Urothelium cell line (cell line): ENCODE measurements at places on chromosomes 12 and 14.

GRCh38 chr12:53338017-53338416 lies 1.9 kb upstream of the SP7 start:
- no peak for DNase-seq

DNA sequence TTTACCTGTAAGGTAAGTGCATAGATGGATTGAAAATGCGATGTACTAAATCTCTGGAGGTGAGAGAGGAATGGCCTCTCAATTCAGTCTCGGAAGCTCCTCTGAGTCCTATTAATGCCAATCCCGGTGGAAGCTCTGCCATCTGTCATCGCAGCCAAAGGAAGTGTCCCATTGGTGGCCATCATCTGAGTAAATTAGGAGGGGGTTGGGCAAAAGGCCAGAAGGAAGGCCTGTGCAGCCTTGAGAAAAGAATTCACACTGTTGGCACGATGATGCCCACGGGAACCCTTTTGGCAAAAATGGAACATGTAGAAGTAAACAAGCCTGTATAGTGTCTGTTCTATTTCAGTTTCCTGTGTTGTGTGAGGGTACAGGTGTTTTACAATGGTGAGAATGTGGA lies 494.8 kb downstream of the NELL2 start:
- DNase-seq = no peak

- DNase-seq = no peak
Measured at GRCh38 chr12:15863984-15864383, 18.2 kb upstream of the STRAP start.

GRCh38 chr12:78099806-78100205 lies 269.1 kb downstream of the NAV3 start:
- DNase-seq = no peak

DNA sequence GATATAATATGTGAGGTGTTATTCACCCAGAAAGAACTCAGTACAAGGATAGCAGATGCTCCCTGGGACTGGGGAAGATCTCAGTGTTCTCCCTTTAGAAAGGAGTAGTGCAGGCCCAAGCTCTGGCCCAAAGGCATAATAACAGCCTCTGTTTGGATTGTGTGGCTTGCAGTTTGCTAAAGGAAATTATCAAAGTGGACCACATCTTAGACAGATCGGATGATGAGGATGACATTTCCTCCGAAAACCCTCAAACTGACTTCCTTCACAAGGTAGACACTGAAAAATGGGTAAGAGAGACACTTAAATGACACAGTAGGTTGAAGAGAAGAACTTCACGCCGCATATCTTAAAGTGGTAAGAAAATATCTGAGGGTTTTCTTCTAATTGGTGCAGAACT lies 26.1 kb downstream of the SMCO2 start:
- DNase-seq = no peak

DNA sequence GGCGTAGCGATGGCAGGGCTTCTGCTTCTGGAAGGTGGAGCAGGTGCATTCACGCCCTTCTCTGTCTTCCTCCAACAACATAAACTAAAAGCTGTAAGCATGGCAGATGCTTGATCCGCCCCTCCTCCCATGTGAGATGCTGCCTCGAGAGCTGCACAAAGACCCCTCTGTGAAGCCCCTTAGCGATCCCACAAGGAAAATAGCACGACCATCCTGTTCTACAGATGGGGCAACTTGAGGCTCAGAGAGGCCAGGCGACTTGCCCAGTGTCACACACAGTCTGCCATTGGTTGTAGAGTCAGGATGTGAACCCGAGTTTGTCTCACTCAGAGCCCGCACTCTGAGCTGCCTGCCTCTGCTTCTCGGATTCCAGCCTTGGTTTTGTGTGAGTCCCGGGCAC lies 144.4 kb downstream of the SCARB1 start:
- DNase-seq = no peak

- no peak for DNase-seq
Measured at GRCh38 chr12:75481774-75482173, 1.2 kb downstream of the GLIPR1 start.

DNA sequence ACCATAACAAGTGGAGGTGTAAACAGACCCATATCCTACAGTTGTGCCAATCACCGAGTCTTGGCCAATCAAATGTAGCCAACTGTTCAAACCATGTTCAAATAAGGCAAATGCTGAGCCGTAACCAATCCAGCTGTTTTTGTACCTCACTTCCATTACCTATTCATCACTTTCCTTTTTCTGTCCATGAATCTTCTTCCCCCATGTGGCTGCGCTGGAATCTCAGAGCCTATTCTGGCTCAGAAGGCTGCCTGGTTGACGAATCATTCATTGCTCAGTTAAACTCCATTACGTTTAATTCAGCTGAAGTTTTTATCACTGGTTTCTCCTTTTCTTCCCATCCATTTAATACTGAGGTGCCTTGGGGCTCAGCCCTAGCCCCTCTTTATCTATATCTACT lies 71.1 kb downstream of the TBC1D30 start:
- DNase-seq = no peak

DNA sequence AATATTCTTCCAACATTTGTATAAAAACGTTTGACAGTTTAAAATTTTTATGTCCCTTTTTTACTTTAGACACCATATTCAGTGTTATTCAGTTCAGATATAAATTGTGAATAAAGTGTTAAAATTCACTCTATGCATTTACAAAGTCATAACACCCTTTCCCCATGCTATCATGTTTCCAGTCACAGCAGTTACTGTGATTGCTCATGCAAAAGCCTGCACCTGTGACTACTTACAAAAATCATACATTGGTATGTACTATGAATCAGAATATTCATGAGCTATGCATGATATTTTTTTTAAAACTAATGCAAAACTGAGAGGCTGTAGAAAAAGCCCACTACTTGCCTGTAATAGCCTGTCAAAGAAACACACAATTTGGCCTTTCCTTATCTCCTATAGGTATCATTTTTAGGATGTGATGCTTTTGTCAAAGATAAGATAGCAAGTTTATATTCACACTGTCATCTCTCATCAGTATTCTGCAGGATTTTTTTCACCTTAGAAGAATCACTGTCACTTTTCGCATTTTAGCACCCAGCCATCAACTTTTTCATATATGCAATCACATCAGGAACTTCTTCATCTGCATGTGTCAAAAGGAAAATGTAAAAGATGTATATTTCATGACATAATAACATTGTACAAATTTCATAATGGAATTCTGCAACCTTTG lies 443.2 kb downstream of the C12orf50 start:
- no peak for DNase-seq

DNA sequence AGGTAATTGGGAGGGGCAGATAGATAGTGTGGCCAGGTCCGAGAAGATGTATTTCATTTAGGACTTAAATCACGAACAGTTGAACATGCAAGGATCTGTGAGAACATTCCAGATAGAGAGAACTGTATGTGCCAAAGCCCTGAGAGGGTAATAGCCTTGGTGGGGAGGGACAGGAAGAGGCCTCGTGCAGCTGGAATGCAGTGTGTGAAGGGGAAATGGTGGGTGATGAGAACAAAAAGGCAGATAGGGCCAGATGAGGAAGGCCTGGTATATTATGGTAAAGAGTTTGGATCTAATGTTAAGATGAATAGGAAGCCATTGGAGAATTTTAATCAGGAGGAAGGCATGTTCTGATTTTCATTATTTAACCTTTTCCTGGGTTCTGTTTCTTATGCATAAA lies 136.3 kb downstream of the TPH2 start:
- no peak for DNase-seq

- no peak for DNase-seq
Measured at GRCh38 chr14:64692189-64692985, 11.8 kb upstream of the PLEKHG3 start.

DNA sequence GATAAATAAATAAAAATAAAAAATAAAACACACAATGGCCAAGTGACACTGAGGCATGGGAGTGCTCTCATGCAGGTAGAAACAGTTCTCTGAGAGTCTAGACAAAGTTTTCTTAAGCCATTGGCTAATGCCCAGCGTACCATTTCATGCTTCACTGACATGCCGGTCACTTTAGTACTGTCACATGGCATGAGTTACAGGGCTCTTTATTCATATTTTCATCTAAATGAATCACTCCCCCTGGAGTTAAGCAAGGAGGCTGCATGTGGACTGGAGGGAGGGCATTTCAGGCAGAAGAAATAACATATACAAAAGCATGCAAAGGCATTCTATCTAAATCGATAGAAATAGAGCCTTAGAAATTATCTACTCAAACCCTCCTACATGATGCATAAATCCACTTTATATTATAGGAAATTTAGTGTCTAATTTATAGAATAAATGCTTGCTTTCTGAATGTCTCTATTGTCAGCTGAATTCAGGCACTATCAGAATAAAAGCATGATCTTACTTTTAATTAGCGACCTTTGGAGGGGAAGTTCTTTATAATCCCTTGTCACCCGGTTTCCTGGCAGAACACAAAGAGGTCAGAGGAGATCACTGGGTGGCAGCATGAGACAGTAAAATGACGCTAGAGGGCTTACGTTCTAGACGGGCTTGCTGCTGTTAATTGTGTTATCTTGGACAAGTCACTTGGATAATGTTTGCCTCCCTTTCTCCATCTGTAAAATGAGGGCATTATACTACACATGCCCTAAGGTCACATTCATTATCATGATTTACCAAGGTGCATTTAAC lies 17.5 kb downstream of the DYRK4 start:
- DNase-seq = no peak

GRCh38 chr12:93243382-93243688 lies 134.4 kb upstream of the NUDT4 start:
- no peak for DNase-seq

DNA sequence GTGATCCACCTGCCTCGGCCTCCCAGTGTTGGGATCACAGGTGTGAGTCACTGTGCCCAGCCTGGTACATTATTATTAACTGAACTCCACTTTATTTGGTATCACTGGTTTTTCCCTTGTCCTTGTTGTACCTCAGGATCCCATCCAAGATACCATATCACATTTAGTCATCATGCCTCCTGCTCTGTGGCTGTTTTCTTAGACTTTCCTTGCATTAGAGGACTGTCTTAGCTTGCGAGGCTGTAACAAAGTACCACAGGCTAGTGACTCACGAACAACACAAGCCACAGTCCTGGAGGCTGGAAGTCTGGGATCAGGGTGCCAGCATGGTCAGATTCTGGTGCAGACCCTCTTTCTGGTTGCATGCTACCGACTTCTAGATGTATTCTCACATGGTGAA lies 12.2 kb downstream of the KLC1 start:
- no peak for DNase-seq

- DNase-seq = no peak
Measured at GRCh38 chr12:66607147-66607546, 71.7 kb downstream of the GRIP1 start.

DNA sequence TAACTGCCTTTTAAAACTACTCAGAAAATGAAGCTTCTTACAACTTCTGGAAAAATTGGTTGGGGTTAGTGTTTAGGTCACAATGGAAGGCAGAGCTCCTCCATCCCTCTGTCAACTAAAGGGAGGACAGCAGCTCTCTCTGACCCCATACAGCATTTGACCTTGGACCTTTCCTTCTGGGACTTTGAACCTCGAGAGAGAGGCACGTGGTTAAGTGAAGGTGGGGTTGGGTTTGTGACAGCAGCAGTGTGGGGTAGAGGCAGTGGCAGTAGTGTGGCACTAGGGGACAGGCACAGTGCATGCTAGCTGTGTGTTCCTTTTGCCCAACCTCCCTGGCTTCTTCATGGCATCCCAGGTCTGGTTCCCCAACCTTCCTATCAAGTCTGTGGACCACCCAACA lies 9.4 kb upstream of the C12orf75 start:
- DNase-seq = no peak

- DNase-seq = no peak
Measured at GRCh38 chr14:61266891-61267740, 14.0 kb downstream of the TMEM30B start.

- DNase-seq = no peak
Measured at GRCh38 chr14:73686901-73687300, 27.3 kb downstream of the PNMA1 start.

DNA sequence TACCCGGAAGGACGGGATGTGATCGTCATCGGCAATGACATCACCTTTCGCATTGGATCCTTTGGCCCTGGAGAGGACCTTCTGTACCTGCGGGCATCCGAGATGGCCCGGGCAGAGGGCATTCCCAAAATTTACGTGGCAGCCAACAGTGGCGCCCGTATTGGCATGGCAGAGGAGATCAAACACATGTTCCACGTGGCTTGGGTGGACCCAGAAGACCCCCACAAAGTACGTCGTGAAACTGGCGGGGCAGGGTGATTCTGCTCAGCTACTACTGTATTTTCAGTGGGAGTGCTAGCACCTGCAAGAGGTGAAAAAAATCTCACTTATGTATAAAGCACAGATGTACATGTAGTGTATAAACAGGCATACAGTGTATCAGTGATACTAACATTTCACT lies 62.9 kb downstream of the FOXN4 start:
- no peak for DNase-seq

GRCh38 chr12:113802966-113803758 lies 163.0 kb downstream of the RBM19 start:
- DNase-seq = no peak

DNA sequence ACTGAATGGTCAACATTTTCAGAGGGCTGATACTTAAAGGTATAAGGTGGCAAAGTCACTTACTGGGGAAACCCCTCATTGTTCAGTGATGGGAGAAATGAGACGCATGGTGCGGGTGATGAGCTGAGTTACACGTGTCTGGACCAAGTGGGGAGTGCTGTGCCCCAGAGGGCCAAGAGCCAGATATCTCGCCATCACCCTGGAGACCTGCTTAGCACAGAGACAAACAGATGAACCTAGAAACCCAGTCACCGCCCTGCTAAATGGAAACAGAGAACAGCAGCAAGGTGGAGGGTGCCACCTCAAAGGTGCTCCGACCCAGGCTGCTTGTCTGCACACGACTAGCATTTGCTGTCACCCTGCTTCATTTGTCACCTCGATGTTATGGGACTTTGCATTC lies 92.4 kb downstream of the RBM19 start:
- DNase-seq = no peak

GRCh38 chr12:99984271-99985128 lies at the start of gene ANKS1B:
TSS of gene ANKS1B (minus strand) at chr12:99984936. CDS start at chr12:99984237, 699 bp downstream.
- peak; percentile 64 for DNase-seq

DNA sequence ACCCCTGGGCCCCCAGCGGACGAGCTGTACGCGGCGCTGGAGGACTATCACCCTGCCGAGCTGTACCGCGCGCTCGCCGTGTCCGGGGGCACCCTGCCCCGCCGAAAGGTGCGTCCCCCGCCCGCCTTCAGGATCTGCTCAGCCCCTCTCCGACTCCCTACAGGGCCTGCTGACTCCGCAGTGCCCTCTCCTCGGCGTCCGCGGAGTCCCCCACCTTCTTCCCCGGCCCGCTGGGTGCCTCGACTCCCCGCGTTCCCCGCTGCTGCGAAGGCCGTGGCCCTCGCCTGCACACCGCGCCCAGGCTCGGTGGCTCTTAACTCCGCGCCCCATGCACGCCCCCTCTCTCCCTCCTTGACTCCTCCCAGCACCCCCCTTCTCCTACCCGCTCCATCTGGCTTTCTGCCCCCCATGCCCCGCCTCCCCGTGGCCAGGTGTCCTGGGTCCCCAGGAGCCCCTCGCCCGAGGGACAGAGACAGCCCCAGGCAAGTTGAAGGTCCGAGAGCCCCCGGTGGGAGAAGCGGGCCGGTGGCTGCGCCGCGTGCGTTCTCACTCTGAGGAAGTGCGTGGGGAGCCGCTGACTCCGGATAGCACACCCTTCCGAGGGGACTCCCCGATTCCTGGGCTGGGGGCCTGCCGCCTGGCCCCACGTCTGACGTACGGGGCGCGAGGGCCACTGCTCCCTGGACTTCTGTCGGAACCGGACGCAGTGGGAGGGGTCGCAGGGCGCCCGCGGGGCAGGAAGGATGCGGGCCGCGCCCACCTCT lies 594 bp downstream of the TAMALIN start:
- no peak for DNase-seq
